ENCODE measurements at places on chromosomes 4 and X.

DNA sequence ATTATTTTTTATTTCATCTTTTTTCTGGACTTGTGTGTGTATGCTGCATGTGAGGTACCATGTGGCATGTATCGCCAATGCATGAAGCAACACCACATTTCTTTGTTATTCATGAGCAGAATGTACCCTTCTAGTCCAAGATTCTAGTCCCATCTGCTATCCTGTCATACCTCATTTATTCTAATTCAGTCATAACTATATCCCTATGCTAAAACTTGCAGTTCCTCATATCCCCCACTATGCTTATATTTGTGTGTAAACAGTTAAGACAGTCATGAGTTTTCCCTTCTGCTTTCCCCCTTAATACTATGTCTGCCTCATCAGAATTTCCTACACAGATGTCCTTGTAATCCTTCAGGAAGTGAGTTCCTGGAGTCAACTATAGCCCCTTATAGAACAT is 19.7 kb downstream of the OCRL start:
- DNase-seq, result no peak

DNA sequence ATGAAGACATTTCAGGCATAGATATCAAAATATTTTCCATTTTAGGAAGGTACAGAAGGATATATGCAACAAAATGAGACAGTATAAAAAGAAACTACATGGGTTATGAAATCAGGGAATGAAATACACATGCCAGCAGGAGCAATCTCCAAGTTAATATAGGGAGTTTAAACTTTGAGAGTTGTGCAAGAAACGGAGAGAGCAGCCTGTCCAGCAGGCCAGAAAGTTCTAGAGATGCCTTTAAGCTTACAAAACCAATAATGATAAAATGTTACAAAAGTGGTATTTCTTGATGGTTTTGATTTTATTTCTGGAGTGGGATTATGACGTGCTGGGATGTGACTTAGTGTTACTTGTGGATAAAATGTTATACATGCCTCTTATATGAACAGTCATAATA is 2047.9 kb downstream of the ARAP2 start:
- DNase-seq, result no peak

GRCh38 chr4:63458010-63458409 is 951.2 kb downstream of the TECRL start:
- no peak for DNase-seq

DNA sequence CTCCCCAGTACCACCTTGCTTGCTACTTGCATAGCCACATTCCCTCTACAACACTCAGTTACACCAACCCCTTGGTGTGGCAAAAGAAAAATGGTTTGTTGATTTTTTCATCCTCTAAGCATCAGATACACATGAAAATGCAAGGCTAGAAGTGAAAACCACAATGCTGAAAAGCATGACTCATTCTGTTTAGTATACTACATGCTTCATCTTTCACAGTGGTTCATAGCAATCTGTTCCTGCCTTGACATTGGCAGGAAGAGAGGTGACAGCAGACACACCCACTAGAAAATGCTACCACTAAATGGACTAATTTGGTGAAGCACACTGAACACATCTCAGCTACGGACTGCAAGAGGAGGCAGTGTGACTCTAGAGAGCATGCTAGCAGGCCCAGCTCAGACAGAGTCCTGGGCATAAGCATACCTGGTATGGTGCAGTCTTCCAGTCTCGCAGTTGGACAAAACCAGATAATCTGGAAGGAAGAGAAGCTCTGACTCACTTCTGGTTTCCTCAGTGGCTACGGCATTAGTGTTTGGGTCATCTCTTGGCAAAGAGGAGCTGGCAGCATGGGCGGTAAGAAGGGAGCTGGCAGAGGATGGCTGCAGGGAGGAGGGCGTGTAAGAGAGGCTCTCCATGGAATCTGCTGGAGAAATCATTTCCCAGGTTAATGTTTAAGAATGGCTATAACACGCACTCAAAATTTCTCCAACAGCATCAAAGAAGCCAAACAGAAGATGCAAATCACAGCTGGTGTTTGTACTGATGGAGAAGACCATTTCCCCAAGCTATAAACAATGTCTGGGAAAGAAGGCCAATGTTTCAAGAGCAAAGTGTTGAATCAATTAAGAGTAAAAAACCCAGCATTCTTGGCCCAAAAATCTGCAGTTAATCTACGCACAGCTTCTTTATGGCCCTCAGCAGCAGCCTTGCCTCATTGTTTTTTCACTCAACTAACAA is 37.8 kb downstream of the GAB3 start:
- DNase-seq, result no peak

DNA sequence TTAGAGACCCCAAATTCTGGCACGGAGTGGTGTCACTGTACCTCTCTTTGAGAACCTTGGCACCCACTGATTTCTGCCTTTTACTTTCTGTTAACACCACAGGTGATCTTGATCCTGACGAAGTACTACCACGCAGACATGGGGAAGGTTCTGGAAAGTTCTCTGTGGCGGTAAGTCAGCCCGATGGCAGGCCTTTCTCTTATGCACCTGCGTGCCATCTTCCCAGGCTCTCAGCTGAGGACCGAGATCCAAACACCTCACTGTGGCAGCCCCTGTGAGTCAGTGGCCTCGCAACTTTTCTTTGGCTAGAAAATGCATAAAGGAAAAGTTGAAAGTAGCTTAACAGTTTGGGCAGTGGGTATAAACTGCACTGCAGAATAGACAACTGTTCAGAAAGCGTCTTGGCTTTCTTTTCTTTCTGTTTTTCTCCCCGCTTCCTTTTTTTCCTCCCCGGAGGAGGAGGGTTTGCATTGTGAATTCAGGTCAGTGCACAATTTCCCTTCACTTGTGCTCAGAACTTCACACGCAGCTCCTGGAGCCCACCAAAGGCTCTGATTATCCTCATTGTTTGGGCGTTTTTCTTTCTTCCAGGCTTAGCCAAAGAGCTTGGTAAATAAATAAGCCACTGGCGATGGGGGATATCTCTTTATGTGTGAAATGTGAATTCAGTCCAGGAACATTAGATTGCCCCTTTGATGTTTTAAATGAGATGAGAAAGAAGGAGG is 38.4 kb downstream of the PSAPL1 start:
- no peak for DNase-seq

- DNase-seq, result no peak
These were observed 83.8 kb downstream of the SMARCA5 start for GRCh38 chr4:143597276-143597675.

DNA sequence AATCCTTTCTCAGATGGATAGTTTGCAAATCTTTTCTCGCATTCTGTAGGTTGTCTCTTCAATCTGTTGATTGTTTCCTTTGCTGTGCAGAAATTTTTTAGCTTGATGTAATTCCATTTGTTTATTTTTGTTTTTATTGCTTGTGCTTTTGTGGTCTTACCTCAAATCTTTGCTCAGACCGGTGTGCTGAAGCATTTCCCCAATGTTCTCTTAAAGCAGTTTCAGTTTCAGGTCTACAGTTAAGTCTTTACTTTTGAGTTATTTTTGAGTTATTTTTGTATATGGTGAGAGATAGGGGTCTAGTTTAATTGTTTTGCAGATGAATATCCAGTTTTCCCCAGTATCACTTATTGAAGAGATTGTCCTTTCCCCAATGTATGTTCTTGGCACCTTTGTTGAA is 18.2 kb upstream of the SLC25A14 start:
- DNase-seq, result no peak

DNA sequence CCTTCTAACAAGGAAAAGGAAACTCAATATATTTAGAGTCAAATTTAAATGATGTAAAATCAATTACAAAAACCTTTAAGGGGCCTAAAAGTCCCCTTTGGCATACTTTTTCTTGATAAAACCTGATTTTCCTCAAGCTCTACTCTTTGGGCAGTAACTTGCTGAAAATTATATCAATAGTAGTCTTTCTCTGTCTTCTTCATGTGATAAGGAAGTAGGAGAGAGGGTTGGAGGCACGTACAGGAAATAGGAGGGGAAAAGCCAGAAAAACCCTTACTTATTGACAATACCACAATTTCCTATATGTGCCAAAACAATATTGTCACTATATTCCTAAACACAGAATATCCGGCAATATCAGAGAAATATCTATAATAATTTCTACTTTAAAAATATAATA is 9.6 kb downstream of the RHOH start:
- no peak for DNase-seq

DNA sequence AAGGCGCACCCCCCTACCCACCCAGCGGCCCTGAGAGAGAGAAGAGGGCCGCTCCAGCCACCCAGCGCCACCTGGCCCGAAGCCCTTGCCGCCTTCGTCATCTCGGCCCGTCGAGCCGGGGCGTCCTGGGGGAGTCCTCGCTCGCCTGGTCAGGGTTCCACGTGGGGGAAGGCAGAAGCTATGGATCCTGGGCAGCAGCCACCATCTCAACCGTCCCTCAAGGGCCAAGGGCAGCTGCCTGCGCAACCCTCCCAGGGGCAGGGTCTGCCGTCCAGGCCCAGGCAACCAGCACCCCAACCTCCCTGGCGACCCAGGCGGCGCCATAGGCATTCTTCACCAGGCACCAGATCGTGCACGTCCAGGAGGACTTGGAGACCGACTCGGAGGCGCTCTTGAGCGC is 51.5 kb upstream of the IL13RA2 start:
- DNase-seq, result no peak

DNA sequence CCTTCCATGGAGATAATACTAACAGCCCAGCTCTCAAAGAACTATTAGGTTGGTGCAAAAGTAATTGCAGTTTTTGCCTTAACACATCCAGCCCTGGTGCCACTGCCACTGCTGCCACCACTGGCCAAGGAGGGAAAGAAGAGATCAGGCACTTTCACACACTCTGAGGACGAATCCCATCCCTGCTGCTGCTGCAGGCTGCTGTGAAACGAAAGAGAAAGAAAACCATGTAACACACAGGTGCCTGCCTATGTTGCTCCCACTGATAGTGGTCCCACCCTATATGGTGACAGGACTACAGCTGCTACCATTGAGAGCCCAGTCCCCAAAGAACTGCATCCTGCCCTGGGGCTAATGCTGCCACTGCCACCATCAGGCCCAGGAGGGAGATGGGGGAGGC is 35.1 kb downstream of the TMLHE start:
- DNase-seq, result no peak

DNA sequence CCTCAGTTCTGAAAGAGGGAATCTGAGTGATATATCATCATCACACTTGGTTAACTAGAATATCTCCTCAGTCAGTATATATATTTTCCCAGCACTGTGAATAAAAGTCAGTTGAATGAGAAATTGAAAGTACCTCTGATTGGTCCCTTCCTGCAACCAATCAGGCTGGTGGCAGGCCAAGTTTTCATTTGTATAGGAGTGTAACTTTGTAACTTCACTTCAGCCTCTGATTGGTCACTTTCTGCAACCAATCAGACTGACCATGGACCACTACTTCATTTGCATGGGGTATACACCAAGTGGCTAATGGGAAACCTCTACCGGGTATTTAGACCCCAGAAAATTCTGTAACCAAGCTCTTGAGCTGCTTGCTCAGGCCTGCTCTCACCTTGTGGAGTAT is 2.0 kb upstream of the PGK1 start:
- DNase-seq, result no peak

DNA sequence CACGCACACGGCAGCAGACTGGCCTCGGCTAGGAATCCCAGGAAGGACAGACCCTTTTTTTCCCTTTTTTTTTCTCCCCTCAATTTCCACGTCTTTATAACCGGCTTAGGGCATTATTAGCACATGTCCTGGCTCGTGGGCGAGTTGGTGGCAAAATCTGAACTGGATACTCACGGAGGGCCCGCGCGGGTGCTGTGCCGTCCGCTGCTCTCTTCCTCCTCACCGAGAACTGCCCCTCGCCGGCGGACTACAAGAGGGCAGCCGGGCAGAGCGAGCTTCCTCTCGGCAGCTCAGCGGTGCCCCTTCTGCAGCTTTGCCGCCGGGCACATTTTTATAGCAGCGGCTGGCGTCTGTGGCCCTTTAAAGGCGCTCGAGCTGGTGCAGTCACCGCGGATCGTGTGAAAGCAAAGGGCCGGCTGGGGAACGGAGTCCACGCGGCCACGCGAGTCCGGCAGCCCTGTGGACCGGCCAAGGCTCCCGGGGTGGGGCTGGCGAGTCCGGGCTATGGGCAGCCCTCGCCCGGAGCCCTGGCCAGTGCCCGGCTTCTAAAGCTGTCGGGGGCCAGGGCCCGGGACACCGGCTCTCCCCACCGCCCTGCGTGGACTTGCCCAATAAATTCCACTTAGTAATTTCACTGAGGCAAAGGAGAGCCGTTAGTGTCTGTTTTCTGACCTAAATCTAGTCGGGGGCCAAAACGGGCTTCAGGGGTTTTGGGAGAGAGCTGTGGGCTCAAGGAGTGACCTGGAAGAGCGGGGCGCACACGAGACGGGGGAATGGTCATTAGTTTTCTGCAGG is 1.3 kb upstream of the CITED1 start:
- no peak for DNase-seq

- DNase-seq, result no peak
These were observed 23.9 kb downstream of the DCUN1D4 start for GRCh38 chr4:51866835-51867234.

GRCh38 chr4:64584981-64585557 is 175.8 kb upstream of the TECRL start:
- DNase-seq, result no peak

DNA sequence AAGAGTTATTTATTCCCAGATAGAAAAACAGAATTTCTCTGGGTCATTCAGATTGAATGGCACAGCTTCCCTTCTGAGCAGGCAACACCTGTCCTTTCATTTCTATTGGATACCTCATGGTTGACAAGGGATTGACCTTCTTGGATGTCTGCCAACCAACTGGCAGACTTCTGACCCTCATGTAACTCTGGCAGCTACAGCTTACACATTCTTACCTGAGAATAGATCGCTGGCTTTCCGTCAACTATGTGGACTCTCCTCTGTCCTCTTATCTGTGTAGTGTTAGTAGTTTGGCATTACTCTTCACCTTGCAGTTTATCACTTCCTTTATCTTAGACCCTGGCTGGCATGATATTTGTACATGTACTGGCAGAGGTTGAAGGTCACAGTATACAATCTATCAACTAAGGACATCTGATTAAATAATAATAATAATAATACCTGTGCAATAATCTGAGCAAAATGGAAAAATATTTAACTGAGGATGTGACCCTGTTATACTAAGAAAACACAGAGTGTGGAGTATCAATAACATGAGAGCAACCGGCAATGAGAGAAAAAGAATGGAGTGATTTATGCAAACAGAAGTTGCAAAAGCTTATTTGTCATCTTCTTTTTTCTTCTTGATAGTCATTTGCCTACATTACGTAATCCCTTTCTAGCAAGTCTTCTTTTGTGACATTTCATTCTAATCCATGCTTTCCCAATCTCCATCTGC is 1118.2 kb downstream of the ARAP2 start:
- DNase-seq, result no peak
